ENCODE measurements at places on chromosomes 11 and 22.

DNA sequence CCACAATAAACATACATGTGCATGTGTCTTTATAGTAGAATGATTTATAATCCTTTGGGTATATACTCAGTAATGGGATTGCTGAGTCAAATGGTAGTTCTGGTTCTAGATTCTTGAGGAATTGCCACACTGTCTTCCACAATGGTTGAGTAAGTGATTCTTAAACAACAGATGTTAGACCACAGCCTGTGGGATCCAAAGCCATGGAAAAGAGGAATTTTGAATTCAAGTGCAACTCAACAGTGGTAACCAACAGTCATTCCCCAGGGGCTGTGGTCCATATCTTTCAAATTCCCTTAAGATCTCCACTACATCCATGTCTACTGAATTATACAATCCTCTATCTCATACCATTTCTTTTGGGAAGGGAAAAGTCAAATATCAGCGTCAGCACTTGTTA lies 321.5 kb downstream of the LARGE1 start:
- no peak for DNase-seq

- DNase-seq = no peak
These were observed 5.7 kb downstream of the SLC16A8 start for GRCh38 chr22:38078046-38078840.

- DNase-seq = no peak
These were observed 203.1 kb upstream of the TMEM45B start for GRCh38 chr11:129612447-129612961.

DNA sequence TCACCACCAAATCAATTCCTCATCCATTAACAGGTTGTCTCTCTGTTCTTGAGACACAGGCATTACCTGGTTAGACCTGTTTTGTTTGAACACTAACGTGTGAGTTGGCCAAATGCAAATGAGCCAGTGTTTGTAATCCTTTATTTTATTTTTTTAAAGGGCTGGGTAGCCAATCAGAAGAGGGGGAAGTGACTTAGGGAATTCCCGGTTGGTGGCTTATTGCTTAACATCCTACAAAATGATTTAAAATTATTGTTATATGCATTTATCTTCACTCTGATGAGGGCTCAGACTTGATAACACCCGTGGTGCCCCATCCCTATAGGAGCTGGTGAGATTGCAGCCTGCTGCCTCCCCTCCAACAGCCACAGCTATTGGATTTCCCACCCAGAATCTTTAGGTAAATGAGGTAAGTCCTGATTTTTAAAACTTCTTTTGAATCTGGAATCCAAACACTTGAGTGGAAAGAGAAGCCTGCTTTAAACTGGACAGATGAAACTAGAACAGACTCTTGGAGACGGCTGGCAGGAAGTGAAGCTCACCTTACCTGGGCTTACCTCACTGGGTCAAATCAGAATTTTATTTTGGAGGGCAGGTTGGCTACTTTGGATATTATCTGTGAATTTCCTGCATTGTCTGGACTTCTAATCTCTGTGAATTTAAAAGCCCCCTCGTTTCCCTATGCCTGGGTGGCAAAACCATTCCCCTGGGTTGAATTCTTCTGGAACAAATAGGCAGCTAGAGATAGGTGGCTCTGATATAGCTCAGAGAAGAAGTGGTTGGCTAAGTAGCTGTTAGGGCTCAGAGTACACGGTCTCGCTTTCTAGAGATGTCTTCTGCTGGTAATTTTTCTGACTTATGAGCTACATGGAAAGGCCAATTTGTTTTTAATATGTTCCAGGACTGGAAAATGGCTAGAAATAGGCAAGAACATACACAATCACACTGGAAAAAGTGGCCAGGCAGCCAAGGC lies at the start of gene EHF:
Gene EHF (plus strand): TSS at position 274 of the 973 bp plus-strand sequence. CDS start 21,538 bp downstream, outside the sequence.
- DNase-seq = peak; percentile 57

DNA sequence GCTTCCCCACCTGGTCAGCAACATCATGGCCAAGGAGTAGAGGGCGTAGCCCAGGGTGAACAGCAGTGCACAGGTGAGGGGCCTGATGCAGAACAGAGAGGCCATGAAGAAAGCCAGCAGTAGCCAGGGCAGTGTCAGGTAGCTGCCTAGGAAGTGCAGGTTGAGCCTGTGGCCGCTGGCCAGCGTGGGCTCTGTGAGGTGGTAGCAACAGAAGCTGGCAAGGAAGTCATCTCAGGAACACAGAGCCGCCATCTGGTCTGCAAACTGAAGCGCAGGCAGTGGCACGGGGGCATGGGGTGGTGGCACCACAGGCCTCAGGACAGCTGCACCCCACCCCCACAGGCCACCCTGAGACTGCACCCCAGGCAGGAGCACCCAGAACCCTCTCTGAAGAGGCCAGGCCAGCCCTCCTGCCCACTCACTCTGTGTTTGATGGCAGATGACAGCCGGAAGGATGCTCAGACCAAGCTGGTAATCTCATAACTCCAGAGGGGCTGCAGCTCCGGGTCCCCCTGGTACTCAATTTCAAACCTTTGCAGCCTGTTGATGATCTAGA lies 95.3 kb downstream of the MED15 start:
- DNase-seq = no peak

DNA sequence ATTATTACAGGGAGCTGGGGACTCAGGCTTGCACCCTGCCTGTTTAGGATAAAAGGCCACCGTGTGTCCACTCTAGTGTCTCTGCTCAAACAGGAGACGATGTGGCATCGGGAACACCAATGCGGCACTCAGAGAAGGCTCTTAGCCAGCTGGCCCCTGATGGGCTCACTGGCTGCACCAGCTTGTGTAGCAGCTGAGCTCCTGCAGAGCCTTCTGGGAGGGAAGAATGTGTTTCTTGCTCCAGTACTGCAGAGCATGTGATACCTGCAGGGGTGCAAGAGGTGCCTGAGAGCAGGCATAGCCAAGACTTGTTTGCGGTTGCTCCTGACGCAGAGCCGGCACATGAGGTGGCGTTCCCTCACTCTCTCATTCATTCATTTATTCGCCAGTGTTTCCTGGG lies 44.4 kb upstream of the KCNQ1OT1 start:
- DNase-seq = no peak

DNA sequence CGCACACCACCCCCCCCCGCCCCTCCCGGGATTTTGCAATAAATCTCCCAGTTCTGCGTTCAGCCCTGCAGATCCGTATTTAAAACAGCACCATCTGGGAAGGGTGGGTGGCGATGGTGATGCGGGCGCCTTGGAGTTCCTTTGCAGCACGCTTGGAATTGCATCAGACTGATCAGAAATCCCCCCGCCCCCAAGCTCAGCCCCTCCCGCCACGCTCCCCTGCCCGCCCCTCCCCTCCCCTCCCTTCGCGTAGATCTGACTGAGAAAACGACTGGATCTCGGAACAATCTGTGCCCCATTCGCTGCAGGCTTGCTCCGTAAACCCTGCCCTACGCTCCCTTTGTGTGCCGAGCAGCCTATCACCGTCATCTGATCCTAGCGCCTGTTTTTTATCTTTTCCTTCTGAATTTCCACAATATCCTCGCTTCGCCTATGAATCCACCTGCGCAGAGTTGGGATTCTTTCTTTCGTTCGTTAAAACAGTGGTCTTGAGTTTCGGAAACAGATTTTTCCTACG lies 18.1 kb upstream of the BDNF start:
- DNase-seq = peak; percentile 45

GRCh38 chr11:119742263-119742861 lies 13.4 kb upstream of the NECTIN1 start:
- no peak for DNase-seq

DNA sequence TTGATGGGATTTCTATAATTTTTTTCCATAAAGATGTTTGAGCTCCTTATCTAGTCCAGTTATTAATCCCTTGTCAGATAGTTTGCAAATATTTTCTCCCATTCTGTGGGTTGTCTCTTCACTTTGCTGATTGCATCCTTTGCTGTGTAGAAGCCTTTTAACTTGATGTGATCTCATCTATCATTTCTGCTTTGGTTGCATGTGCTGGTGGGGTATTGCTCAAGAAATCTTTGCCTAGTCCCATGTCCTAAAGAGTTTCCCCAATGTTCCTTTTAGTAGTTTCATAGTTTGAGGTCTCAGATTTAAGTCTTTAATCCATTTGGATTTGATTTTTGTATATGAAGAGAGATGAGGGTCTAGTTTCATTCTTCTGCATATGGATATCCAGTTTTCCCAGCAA lies 1.7 kb upstream of the IL2RB start:
- DNase-seq = no peak

DNA sequence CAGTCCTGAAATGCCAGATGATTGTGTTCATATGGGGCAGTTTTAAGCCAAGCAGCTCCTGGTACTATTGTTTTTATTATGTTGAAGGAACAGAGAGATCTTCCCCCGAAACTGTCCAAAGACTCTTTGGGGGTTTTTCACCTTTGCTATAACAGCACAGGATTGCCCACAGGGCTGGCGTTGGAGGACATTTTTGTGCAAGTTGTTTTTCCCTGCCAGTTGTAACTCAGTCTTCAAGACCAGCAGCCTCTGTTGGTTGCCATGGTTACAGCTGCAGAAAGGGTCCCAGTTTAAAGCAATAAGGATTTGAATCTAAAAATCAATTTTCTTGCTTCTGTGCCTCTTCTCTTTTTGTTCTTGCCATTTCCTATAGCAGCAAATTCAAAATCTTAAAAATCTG lies 45.4 kb upstream of the YWHAH start:
- DNase-seq = no peak

DNA sequence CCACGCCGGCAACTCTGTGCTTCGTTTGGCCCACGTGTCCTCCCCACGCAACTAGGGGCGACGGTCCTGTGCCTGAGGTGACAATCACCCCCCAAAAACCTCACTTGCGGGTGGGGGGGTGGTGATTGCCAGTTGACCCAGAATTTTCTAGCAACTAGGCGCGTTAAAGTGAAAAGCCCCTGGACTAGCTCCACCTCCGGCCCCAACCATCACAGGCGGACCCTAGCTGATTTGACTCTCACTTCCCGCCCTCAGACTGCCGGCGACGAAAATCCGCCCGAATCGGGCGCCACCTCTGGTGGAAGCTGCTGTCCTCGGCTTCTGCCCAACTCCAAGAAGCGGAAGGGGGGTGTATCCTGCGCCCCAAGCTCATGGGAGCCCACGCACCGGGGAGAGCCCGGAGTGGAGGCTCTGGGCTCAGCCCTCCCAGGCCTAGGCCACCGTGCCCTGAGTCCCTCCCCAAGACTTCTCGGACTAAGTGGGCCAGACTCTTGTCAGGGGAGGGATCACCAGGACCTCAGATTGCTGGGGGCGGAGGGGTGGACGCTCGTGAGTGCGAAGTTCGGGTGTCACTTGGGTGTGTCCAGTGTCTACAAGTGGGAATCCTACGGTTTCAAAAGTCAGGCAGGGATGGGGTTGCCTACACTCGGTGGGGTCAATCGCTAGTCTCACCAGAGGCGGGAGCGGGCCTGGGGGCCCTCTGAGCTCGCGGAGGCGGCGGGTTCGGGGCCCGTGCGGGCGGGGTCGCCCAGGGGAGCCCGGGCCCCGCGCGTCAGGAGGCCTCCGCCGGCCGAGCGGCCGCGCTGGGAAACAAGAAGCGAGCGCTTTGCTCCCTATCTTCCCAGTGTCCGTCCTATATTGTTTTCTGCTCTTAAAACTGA lies 12.3 kb downstream of the PAX6 start:
- DNase-seq = no peak

GRCh38 chr11:61719978-61720377 lies 32.5 kb upstream of the MYRF start:
- DNase-seq = no peak

DNA sequence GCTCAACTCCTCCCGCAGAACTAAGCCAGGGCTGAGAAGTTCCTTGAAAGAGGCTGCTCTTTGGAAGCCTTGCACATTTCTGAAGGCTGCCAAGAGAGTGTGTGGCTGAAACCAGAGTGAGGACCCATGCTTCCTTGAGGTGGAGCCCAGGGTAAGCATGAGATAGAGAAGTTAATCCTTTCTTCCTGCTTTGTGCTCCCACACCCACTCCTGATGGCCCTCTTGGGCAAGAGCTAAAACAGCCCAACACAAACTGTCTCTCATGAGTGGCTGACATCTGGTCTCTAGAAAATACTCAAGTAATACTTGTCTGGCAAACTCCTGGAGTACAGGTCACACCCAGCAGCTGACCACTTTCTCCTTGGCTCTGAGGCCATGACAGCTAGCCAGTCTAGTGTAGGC lies 523.7 kb downstream of the INSC start:
- no peak for DNase-seq

GRCh38 chr11:9601876-9602199 lies 28.4 kb downstream of the WEE1 start:
- no peak for DNase-seq

GRCh38 chr22:44039566-44040171 lies 15.6 kb downstream of the PARVB start:
- no peak for DNase-seq

GRCh38 chr11:117094776-117095175 lies 3.5 kb downstream of the SIK3 start:
- no peak for DNase-seq

DNA sequence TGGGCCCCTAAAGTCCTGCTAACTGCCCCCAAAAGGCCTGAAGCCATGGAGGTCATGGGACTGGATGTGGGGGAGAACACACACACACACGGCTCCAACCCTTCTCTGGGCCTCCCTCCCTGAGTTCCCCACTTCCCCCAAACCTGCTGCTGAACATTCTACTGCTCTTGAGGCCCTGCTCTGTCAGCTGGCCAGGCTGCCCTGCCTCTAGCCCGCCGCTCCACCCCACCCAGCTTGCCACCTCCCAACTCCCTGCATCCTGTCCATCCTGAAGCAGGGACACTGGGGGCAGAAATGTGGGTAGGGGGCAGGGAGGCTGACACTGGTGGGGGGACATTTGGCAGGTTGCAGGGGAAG lies 1.0 kb downstream of the KCNJ4 start:
- DNase-seq = no peak

- no peak for DNase-seq
These were observed 194.3 kb upstream of the MTNR1B start for GRCh38 chr11:92775003-92775676.

GRCh38 chr11:65384301-65384889 lies 1.9 kb upstream of the SLC25A45 start:
- DNase-seq = no peak

- no peak for DNase-seq
These were observed 26.7 kb downstream of the INSC start for GRCh38 chr11:15141381-15141780.

- peak; percentile 22 for DNase-seq
These were observed 123.9 kb downstream of the MRTFA start for GRCh38 chr22:40512426-40513136.

DNA sequence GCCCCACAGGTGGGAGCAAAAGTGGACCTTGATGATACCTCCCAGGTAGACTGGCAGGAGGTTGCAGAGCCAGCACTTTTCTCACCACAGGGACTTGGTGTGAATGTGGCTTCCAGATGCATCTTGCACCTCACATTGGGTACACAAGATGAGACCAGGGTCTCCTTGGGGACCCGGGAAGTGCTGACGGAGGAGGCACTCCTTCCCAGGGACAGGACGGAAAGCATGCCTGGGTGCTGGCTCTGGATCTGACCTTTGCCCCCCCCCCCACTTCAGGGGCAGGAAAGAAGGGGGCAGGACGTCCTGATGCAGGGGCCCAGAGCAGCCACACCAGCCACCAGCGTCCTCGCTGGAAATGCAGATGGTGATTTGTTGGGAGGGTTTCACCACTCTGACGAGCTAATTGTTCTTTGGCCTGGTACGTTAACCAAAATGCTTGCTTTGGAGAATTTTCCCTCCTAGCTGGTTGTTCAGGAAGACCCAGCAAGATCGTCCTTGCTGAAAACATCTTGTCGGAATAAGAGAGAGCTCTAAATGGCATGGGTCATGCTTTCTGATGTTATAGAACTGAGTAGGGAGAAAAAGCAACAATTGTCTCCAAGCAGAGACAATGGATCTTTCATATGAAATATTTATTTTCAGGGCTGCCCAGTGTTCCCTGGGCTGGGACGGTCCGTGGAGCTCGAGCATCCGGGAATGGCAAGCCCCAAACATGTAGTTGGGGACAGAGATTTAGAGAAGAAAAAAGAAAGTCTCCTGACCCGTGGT lies 74.4 kb upstream of the PPARA start:
- no peak for DNase-seq

- DNase-seq = no peak
These were observed 12.4 kb upstream of the TBX1 start for GRCh38 chr22:19748139-19748538.

Data from LoVo (cell line).